ENCODE measurements at places on chromosomes 1 and 21. TPM values are rescaled to one million over a fixed set of nuclear protein-coding genes. Genes with fewer than 3 reads are reported as not detected.

TEX38 gene
- total RNA-seq = not detected

ZBTB8A gene
- 10.4 TPM for total RNA-seq

GPR52 gene
- total RNA-seq = 2.1 TPM

PDZK1IP1 gene
- 0.76 TPM for total RNA-seq

GJA4 gene
- 26.8 TPM for total RNA-seq

CALML6 gene
- 0.37 TPM for total RNA-seq

CSMD2 gene
- 2.4 TPM for total RNA-seq

GBP2 gene
- 58.3 TPM for total RNA-seq

ABCG1 gene
- total RNA-seq = 12.4 TPM

ADGRL2 gene
- total RNA-seq = 40.6 TPM

SLC25A33 gene
- 2.3 TPM for total RNA-seq

HSD3B2 gene
- not detected for total RNA-seq

CASQ1 gene
- total RNA-seq = 4.5 TPM

CELA2A gene
- total RNA-seq = not detected
